RWPE2 (cell line): ENCODE measurements at places on chromosomes 1 and 21.

DNA sequence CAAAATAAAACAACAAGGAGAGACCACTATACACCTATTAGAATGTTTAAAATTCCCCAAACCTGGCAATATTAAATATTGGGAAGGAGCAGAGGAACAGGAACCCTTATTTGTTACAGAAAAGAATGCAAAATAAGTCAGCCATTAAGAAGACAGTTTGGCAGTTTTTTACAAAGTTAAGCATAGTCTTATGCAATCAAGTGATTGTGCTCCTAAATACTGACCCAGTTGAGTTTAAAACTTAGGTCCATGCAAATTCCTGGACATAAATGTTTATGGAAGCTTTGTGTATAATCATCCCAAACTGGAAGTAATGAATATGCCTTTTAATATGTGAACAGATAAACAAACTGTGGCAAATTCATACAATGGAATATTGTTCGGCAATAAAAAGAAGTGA, 72.9 kb upstream of the RGS4 start:
- DNase-seq, result no peak

DNA sequence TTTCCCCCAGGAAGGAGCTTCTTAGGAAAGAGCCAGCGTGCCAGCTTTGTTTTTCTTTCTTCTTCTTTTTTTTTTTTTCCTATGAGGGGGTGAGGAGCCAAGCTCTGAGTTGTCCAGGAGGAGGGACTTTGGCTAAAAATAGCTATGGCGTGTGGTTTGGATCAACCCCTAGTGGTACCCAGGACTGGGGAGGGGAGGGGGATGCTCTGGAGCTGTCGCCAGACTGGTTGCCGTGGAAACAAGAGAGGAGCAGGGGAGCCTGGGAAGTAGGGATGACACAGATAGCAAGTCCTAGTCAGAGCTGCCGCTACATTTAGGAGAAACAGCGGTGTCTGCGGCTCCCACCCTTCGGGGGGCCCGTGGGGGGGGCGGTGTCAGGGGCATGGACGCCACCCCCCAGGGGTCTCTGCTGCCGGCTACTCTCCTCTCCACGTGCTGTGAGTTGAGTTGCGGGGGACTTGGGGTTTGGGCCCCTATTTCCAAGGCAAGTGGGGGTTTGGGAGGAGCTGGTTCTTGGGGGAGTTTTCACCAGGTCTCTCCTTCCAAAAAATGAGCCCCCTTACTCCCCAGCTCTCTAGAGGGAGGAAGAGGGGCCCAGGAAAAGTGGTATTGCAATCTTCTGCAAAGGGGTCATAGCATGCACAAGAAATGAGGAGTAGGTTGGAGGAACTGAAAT, at the start of gene KCNJ9:
Gene KCNJ9 (plus strand): TSS at position 278 of the 676 bp plus-strand sequence. CDS start 2,493 bp downstream, outside the sequence.
- no peak for DNase-seq

- no peak for DNase-seq
These were observed 81.1 kb downstream of the SIK1 start for GRCh38 chr21:43345746-43346409.

DNA sequence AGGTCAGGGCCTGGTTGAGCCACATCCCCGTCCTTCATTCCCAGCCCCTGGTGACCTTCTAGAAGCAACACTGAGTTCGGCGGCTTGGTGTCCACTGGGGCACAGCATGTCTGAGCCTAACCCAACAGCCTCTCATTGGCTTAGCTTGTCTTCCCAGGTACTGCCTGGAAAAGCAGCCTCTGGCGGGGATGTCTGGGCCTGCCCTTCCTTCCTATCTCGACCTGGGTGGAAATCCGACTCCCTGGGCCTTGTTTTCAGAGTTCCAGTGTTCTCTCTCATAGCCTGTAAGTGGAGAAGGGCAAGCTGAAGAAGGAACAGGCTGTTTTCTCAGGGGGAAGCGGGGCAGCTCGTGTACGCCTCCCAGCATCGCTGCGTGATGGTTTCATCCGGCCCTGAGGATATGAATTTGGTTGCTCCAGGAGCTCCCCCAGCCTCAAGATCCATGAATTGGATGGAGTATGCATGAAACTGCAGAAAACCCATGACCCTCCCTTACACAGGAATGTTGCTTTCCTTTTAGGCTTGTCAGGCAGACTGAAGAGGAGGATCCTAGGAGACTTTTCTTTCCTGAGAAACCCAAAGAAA, 116.5 kb upstream of the IRF2BP2 start:
- no peak for DNase-seq

DNA sequence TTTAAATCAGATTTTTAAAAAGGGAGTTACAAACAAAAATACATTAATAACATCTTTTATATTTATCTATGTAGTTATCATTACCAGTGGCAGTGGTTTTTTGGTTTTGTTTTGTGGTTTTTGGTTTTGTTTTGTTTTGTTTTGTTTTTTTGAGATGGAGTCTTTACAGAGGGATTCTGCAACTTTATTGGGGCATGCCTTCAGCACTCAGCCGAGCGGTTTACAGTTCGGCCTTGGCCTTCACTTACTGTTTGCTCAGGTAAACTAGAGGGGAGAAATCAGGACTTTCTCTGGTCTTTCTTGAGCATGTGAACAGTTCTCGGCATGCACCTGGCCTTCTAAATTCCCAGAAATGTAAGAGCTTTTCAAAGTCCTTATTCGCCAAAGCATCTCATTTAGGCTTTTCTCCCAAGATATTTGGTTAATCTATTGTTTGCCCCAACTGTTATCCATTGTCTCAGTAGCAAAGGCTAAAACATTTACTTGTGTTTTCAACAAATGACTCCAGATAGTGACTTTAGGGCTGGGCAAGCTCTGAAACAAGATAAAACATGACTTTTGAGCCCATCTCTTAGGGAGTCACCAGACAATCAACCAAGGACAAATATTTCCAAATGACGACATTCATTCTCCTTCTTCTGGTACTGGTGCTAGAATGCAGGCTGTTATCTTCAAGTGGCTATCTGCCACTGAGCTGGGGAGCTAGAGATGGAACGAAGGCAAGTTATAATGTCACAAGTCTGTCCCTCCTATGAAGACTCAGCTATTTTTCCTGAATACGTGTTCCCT, 48.4 kb upstream of the ADORA3 start:
- no peak for DNase-seq

- no peak for DNase-seq
These were observed 24.3 kb downstream of the CHODL start for GRCh38 chr21:18268906-18269305.

DNA sequence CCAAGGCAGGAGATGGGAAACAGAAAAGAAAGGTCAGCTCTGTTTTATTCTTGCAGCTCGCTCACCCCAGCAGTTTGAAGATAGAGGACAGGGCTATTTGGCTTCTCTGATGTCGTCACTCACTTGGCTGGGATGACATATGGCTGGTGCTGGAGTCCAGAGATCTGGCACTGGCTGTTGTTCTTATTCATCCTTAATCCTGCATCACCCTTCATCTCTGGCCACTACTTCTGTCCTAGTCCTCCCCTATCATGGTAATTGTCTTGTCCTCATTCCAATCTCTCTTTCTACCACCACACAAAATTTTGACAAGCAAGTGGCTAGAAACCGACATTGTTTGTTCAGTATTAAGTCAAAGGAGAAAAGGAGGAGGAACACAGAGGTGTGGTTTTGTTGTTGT, 103.8 kb upstream of the PDE4B start:
- DNase-seq, result no peak

DNA sequence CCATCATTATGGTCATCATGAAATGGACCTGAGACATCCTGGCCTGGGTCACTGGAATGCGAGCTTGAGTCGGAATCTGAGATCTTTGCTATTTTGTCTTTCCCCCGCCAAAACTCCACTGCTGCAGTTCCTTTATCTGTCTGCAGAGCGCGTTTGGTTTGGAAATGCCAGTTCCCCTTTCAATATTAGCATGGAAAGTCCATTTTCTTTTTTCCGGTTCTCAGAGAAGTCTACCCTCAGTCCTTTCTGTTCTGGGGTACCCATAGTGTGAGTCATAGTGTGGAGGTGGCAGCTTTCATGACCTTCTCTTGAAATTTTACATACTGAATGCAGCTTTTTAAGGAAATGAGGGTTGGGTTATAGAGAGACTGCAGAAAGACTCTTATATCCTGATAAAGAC, 14.6 kb downstream of the CACNA1E start:
- no peak for DNase-seq

GRCh38 chr1:186009039-186009737, 275.0 kb downstream of the HMCN1 start:
- DNase-seq, result no peak

- no peak for DNase-seq
These were observed 31.9 kb downstream of the MAP10 start for GRCh38 chr1:232837087-232837486.

DNA sequence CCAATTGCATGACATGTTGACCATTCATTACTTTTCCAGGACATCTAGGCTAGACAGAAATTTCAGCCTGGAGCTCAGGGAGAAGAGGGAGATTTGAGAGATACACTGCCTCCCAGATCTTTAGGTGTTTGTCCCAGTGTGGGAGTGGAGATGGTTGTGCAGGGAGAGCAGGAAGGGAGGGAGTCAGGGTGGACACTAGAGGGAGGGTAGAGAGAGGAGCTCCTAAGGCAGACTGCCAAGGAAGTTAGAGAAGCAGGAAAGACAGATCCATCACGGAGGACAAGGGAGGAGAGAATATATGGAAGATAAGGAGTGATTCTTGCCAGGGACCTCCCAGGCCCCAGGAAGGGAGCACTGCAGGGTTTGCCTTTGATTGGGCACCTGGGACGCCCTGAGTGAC, 8.7 kb downstream of the CDCA8 start:
- no peak for DNase-seq

DNA sequence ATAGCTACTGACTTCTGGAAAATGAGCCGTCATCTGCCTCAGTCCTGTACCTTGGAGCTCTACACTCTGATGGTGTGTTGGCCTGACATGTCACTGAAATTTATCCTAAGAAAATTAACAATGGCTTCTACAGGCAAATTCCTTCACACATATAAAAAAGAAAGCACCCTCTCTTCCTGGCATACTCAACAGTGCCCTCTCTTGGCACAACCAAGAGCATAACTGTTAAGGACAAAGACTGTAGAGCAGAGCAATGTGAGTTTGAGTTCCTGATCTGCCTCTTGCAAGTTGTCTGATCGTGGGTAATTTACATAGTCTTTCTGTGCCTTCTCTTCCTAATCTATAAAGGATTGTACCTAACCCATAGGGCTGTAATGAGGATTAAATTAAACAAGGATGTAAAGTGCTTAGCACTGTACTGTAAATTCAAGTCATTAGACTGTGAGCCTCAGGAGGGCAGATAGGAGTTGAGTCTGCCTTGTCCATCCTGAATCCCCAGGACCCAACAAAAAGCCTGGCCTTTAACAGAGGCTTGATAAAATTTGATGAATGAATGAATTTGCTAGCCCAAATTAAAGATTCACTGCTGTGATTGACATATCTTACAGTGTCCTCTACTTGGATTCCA, 83.5 kb downstream of the SYF2 start:
- no peak for DNase-seq

GRCh38 chr1:150154143-150154542, 4.4 kb downstream of the PLEKHO1 start:
- DNase-seq, result no peak

GRCh38 chr1:168504064-168504837, 39.5 kb downstream of the XCL2 start:
- DNase-seq, result no peak

GRCh38 chr1:167210966-167211674, 9.6 kb upstream of the POU2F1 start:
- DNase-seq, result no peak

DNA sequence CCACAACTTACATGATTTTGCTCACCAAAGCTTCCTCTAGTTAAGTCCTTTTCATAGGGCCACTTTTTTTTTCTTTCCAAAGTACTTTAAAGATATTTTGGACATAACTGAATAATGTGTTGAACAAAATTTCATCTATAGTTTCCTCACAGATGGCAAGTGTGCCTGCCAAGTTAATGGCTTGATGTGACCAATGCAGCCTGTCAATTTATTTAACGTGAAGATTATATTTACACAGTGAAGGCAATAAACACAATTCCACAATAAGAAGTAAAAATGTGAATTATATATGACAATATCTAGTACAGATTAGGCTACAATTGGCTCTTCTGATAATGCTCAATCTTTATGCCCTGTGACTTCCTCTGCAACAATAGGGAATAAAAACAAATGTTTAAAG, 18.0 kb downstream of the CLCA2 start:
- DNase-seq, result no peak

- DNase-seq, result no peak
These were observed 90.6 kb upstream of the RALGPS2 start for GRCh38 chr1:178634445-178634844.

DNA sequence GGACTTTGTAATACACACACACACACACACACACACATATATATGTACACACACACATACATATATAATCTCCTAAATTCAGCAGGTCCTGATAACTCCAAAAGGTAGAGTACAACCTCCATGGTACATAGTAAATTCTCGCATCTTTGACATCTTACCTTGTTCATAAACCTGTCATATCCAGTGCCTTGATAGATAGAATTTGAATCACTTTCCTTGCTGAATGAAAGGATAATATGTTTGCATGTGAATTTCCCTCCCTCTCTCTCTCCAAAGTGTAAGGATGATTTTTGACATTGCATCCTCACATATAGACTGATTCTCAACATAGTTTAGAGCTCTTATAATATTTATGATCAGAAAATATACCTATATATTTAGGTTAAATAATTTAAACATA, 567.1 kb upstream of the ADGRL2 start:
- no peak for DNase-seq

GRCh38 chr1:151976015-151976343, 17.7 kb downstream of the S100A10 start:
- DNase-seq, result no peak

DNA sequence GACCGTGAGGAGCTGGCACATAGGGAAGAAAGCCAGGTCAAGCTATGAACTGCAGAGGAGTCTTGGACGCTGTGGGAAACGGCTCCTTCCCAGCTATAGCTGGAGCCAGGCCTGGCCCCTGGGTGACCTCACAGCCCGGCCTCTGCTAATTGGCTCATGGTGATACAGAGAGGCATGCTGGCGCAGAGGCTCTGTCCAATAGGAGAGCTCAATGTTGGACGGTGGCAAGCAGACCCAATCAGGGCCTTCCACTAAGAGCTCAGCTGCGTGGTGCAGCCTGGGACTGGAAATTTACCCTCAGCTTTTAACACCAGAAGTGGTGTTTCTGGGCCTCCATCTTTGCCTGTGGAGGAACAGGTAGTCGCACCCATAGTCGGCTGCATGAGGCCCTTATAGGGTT, 64.4 kb upstream of the GRHL3 start:
- no peak for DNase-seq

- DNase-seq, result no peak
These were observed 450 bp downstream of the S100A10 start for GRCh38 chr1:151993084-151993733.
